ENCODE measurements at places on chromosomes 12 and 14.

DNA sequence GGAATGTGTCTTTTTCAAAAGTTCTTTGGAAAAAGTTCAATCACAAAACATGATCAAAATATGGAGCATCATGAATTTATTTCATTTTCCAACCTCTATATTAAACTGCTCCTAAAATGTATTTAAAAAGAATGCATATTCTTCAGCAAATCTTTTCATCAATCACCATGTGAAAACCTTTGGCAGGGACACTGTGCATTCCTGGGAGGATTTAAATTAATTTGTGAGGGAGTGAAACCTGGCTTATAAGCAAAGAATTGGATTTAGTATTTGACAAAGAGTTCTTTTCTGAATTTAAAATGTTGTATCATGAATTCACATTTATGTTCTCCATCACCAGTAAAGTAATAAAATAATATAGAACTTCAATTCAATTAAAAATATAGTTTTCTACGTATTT, 38.2 kb downstream of the PAWR start:
- no peak for DNase-seq

- DNase-seq = no peak
Measured at GRCh38 chr12:53493610-53494391, 5.5 kb downstream of the MAP3K12 start.

DNA sequence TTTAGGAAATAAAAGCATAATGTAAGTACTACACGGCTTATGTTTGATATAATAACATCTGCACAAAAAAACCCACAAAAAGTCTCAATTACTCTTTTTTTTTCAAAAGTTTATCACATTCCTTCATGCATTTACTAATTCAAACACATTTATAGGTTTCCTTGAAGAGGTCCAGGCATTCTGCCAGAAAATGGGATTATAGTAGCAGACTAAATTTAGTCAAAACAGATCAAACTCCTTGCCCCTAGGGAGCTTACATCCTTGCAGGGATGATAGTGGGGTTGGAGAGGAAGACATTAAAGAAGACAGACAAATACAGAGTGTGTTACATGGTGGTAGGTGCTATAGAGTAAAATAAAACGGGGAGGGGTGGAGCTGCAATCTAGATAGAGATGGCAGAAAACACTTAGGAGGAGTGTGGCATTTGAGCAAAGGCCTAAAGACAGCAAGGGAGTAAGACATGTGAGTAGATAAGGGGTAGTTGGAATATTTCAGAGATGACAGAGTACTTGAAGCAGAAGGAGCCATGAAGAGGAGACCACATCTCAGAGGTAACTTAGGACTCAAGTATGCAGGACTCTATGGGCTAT, 266.9 kb downstream of the PPFIA2 start:
- DNase-seq = no peak

- no peak for DNase-seq
Measured at GRCh38 chr12:57890191-57891115, 43.9 kb upstream of the CTDSP2 start.
